ENCODE measurements at places on chromosomes 16 and 17.
A peak's percentile ranks its signal among the peaks of the same experiment; 100 is the strongest.

- peak; percentile 88 for DNase-seq
Observed at GRCh38 chr16:70681382-70682238, 4.2 kb downstream of the MTSS2 start.

GRCh38 chr17:75688209-75688825 lies 21.2 kb downstream of the SAP30BP start:
- peak; percentile 43 for DNase-seq

DNA sequence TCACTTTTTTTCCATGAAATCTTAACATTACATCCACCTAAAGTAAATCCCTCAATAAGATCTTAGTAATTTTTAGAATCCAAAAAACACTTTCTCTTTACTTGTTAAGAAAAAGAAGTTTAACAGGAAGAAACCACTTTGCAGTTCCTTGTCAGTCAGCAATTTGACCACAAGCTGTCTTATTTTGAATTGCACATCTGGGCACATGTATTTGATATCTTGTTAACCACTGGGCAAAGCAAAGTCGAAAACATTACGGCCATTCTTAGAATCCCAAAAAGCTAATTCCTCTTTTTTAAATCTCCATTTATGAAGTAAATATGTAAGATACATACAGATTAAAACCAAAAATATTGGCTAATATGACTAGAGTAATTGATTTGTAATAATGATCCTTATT lies 1.1 kb downstream of the ABCA10 start:
- no peak for DNase-seq

GRCh38 chr17:44079877-44080821 lies 9.6 kb downstream of the G6PC3 start:
- no peak for DNase-seq

- DNase-seq: no peak
Observed at GRCh38 chr17:71948703-71949422, 172.0 kb upstream of the SOX9 start.

GRCh38 chr17:57662644-57663308 lies 82.3 kb downstream of the CCDC182 start:
- DNase-seq: peak; percentile 99

Data from midbrain (tissue), 1 donor.